ENCODE measurements at places on chromosomes 12 and 14. TPM values are rescaled to one million over a fixed set of nuclear protein-coding genes. Genes with fewer than 3 reads are reported as not detected.

The GPR84 gene
- total RNA-seq: not detected

The TMEM229B gene
- 2.0 TPM for total RNA-seq

The ACOT4 gene
- 0.15 TPM for total RNA-seq

The ISCU gene
- 194 TPM for total RNA-seq

The ERP27 gene
- total RNA-seq: not detected

The OR4E2 gene
- not detected for total RNA-seq

The TBPL2 gene
- not detected for total RNA-seq

The AJUBA gene
- total RNA-seq: 17.0 TPM

The PDE3A gene
- total RNA-seq: 2.6 TPM

The SLC5A8 gene
- not detected for total RNA-seq

The LRRC43 gene
- 3.3 TPM for total RNA-seq

The ZFHX2 gene
- 0.66 TPM for total RNA-seq

The FLRT2 gene
- 6.4 TPM for total RNA-seq

The MIPOL1 gene
- total RNA-seq: 13.2 TPM

The BEGAIN gene
- total RNA-seq: not detected

The OR4N2 gene
- 0.17 TPM for total RNA-seq

Data from smooth muscle cell of trachea (primary cell).